ENCODE measurements at places on chromosomes 7 and 10.

DNA sequence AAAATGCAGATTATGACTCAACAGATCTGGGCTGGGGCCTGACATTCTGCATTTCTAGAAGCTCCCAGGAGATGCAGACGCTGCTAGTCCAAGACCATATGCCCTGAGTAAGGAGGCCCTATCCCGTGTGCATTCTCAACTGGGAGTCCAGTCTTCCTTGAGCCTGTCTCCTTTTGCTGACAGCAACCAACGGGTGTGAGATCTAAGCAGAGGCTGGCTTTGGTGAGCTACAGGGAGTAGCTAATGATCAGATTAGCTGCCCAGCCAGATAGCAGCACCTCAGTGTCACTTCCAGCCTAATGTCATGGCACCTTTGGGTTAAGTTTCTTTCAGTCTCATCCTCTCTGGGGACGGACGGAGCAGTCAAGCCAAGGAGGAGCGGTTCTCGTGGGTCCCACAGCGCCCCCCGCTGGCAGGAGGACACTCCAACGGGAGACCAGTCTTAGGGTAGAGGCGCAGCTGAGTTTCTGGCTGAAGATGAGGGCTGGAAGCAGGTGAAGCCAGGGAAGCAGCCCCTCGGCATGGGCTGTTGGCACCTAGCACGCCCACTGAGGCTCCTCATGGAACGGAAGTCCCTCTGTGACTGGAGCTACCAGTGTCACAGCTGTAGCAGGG, 154.0 kb downstream of the CCDC3 start:
- DNase-seq, result no peak

GRCh38 chr10:76582531-76582930, 1055.1 kb downstream of the KCNMA1 start:
- DNase-seq, result no peak

GRCh38 chr10:44180321-44181168, 204.4 kb downstream of the CXCL12 start:
- peak; percentile 93 for DNase-seq

GRCh38 chr10:121678631-121679174, 80.5 kb upstream of the FGFR2 start:
- DNase-seq, result no peak

- no peak for DNase-seq
Observed at GRCh38 chr10:110803830-110804338, 67.8 kb upstream of the PDCD4 start.

- no peak for DNase-seq
Observed at GRCh38 chr10:63917363-63917762, 396.2 kb downstream of the REEP3 start.

- DNase-seq, result no peak
Observed at GRCh38 chr10:122954731-122955050, 664 bp upstream of the C10orf88 start.

- DNase-seq, result peak; percentile 75
Observed at GRCh38 chr7:141558544-141559183, 7.5 kb downstream of the AGK start.

GRCh38 chr10:88901984-88902789, 22.1 kb downstream of the STAMBPL1 start:
- no peak for DNase-seq

DNA sequence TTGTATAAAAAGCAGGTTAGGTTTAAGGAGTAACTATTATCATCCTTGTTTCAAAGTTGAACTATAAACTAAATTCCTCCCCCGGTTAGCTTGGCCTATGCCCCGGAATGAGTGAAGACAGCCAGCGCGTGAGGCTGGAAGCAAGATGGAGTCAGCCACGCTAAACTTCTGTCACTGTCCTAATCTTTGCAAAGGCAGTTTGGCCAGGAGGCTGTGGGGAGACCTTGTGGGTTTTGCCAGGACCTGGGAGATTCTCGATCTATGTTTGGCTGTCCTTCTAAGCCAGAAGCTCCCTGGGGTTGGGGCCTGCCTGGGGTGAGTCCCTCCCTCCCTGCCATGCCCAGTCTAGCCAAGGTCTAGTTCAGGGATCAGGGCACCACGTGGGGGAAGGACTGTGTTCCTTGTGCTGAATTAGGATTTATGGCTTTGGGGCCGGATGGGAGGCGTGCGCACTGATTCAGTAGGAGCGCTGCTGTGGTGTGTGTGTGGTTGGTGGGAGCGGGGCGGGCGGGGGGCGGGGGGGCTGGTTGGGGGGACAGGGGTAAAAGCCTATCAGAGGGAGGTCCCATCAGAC, 871 bp upstream of the GTF2IRD1 start:
- DNase-seq, result no peak

Data from astrocyte of the cerebellum (primary cell).